ENCODE measurements at places on chromosomes 2 and 18.

- DNase-seq, result no peak
Measured at GRCh38 chr2:165891345-165891744, 62.2 kb downstream of the TTC21B start.

GRCh38 chr18:27847412-27847811 lies 329.5 kb downstream of the CDH2 start:
- DNase-seq, result no peak

GRCh38 chr18:48832938-48833700 lies 117.6 kb downstream of the SMAD7 start:
- DNase-seq, result no peak

DNA sequence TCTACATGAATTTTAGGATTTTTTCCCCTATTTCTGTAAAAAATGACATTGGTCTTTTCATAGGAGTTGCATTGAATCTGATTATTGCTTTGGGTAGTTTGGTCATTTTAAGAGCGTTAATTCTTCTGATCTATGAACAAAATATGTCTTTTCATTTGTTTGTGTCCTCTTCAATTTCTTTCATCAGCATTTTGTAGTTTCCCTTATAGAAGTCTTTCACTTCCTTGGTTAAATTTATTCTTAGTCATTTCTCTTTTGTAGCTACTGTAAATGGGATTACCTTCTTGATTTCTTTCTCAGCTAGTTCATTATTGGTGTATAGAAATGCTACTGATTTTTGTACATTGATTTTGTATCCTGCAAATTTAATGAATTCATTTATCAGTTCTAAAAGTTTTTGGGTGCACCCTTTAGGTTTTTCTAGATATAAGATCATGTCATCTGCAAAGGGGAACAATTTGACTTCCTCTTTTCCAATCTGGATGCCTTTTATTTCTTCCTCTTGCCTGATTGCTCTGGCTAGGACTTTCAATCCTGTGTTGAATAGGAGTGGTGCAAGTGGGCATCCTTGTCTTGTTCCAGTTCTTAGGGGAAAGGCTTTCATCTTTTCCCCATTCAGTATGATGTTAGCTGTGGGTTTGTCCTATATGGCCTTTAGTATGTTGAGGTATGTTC lies 36.6 kb upstream of the AAK1 start:
- DNase-seq, result no peak

GRCh38 chr2:8169443-8169842 lies 512.4 kb upstream of the ID2 start:
- no peak for DNase-seq

DNA sequence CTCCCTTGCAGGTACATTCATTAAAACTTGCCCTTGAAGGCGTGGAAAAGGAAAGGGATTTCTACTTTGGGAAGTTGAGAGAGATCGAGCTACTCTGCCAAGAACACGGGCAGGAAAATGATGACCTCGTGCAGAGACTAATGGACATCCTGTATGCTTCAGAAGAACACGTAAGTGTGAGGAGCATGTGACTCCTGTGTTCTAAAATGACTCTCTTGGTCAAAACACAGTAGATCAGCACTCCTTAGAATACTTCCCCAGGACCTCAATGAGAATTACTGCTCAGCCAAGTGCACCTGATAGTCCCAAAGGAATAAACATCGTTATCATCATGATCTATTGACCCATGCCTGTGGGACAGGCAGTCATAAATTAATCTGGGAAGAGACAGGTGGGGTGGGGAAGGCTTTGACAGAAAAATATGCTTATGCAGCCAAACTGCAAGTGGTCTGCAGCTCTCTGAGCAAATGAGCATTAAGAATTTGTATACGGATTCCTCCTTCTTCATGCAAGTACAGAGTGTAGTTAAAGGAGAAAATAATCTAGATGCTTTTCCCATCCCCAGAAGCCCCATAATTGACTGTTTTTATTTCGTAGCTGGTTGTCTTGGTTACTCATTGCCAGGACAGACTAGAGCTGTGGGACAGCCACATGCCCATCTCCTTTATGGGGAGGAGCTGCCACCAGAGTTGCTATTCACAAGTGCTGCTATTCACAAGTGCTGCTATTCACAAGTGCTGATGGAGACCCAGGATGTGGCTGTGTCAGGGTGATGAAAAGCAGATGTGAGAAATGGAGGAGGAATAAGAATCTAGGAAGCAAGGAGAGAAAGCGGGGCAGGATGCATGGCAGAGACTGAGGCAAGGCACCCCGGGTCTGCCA lies 91.0 kb downstream of the MAPRE2 start:
- DNase-seq, result no peak

DNA sequence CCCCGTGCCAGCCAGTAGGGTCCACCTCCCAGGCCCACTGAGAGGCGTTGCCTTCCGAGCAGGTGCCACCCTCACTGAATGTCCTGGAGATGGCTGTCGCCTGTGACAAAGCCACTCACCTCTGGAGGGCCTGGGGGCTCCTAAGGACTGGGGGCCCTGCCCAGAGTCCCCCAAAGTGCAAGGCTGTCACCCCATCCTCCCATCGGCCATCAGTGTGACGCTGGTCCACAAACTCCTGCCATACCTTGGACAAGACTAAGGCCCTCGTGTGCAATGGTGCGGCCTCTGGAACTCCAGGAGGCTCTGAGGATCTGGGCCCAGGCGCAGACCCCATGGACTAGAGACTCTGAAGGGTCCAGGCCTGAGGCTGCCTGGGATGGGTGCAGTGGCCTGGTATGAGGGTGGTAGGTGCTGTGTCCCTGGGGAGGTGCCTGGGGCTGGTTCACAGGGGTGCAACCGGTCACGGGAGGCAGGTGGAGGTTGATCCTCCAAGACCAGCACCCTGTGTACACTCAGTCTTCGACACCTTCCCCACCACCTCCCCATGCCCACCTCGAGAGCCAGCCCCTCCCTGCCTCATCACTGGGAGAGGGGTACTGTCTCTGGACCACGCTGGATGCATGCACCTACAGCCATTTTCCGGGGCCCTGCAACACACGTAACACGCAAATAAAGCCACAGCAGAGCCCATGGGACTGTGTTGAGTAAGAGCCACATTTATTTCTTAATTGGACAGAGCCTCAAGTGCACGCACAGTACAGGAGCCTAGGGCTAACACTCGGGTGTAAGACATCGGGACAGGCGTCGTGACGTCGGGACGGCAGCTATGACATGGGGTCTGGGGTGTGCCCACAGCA lies 21.6 kb downstream of the AQP12A start:
- no peak for DNase-seq

DNA sequence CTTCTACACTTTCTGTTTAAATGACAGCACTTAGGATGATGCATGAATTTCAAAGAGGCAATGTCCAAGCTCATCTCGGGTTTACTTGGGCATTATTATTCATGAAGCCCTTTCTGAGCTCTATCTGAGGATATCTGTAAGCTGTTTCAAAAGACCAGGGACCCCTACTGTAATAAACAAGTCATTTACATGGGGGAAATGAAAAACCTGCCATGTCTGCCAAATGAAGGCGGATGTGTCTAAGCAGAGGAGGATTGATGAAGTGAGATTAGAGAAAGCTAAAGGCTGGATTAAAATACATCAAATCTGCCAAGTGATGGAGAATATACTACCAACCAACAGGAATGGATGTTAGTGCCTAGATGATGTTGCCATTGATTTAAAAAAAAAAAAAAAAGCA lies 64.5 kb downstream of the SUCLG1 start:
- no peak for DNase-seq

DNA sequence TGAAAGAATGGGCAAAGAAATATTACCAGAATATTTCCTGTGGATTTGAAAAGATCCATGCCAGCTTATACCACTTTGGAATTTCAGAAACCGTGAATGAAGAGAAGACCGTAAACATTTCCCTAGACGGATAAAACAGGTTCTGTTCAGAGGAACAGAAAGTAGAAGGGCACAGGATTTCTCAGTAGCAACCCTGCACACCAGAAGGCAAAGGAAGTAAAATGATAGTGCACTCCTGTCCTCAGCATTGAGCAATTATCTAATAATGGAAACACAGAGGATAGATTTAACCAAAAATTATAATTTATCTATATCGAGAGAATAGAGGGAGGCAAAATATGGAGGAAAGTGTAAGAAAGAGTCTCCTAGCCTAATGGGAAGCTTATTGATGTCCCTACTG lies 87.0 kb upstream of the ITGA6 start:
- no peak for DNase-seq

DNA sequence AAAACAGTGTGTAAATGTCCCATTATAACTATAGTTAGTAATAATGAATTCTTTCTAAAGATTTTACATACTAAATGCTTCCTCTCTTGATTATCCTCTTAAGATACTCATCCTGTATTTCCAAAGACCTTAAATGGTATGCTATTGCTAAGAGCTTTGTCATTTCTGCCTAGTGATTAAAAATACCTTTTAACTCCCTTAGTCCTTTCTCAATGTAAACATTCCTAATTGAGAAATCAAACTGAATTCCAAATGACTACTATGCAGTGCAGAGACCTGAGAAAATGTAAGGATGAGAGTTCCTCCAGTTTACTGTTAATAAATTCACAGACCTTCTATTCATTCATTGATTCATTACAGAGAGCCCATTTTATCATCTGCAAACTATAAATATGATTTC lies 86.9 kb downstream of the SOS1 start:
- no peak for DNase-seq

DNA sequence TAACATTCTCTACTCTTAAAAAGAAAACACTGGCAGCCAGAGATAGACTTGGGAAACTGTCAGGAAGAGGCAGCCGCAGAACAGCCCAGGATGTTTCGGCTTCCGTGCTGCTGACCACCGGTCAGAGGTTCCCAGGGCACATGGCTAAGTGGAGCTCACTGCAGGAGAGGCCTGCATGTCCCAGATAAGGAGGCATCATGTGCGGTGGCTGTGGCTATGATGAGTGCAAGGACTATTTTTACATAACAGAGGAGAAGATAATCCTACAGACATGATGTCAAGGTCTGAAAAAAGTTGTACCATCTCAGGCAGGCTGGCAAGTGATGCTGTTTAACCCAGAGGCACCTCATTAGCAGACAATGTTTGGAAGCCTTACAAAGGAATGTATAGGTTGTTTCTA lies 252.3 kb downstream of the CYRIA start:
- no peak for DNase-seq

DNA sequence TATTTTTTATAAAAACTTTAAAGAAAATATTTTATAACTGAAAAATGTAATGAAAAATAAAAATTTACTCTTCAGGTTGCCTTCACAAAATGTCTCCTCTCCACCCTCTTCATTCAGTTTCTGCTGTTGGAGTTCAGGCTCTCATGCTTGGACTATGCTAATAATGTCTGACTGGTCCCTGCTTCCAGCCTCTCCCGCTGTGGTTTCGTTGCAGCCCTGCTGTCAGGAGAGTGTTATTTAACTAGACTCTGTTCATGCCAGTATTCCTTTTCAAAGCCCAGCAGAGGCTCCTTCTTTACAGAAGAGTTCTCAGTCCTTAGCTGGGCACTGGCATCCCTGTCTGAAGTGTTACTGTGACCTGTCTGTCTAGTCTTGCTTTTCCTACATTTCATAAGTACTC lies 40.4 kb downstream of the CLIP4 start:
- DNase-seq, result no peak

- no peak for DNase-seq
Measured at GRCh38 chr2:29570539-29570938, 350.8 kb downstream of the ALK start.

DNA sequence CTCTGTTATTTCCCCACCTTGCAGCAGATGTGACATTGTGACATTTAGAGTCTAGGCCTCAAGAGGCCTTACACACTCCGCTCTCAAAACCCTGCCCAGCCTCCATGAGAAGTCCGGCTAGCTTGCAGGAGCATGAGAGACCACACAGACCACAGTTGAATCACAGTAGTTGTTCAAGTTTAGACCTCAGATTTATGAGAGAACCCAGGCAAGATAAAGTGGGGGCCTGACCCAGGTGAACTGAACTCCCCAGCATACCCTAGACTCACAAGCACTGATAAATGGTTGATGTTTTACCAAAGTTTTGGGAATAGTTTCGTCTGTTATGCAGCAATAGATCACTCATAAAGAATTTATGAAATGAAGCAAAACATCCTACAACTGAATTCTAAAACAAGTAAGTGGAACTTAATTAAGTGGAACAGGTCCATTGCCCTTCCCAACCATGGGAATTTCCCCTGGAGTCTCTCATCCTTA lies 4.7 kb upstream of the STAT1 start:
- no peak for DNase-seq

GRCh38 chr2:148926291-148926961 lies 51.4 kb downstream of the KIF5C start:
- DNase-seq, result peak; percentile 44

DNA sequence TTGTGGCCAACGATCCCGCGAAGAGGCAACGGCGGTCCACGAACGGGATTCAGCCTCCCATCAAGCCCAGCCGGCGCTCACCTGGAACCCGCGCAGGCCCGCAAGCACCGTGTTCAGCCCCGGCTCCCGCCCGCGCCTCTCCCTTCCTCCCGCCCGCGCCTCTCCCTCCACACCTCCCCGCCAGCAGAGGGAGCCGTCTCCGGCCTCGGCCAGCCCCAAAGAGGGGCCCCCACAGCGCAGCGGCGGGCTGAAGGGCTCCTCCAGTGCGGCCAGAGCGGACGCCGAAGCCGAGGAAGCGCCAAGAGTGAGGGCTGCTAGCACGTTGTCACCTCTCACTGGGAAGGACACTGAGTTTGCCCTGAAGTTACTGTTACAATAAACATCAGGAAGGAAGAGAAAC lies 55.3 kb upstream of the LAPTM4A start:
- peak; percentile 18 for DNase-seq

GRCh38 chr18:58723810-58724602 lies 52.7 kb downstream of the MALT1 start:
- DNase-seq, result no peak

DNA sequence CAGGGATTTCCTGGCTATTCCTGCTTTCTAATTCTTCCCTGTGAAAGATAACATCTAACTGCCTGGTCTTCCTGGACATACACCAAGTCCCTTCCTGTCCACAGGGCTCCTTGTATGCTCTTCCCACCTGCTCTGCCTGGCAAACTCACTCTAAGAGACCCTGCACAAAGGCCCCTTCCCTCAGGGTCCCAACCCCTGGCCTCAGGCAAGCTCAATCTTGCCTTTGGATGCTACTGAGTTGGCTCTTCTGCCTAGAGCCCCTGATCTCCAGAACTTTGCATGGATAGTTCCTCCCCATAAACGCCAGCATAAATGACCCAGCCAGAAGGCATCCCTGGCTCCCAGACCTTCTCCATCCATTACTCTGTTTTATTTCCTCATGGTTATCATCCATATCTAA lies 98.3 kb upstream of the OTOS start:
- no peak for DNase-seq

GRCh38 chr2:63818271-63818670 lies 23.4 kb upstream of the UGP2 start:
- DNase-seq, result no peak

GRCh38 chr2:36490749-36491148 lies 107.2 kb downstream of the FEZ2 start:
- DNase-seq, result no peak

DNA sequence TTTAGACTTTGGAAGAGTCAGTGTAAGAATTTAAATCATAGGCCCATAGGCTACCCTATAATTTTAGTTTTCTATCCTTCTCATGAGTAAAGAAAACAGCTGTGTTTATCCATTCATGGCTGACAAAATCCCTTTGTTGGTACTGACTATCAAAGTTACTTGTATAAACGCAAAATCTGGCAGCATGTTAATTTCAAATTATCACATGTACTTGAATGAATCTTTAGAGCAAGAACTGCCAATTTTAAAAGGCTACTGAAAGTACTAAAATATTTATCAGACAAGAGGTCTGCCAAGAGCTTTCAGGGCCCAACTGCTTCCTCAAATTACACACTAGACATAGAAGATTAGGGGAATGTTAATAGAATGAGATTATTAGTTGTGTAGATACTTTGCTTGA lies 66.6 kb downstream of the MYL12B start:
- no peak for DNase-seq

- DNase-seq, result no peak
Measured at GRCh38 chr2:45879406-45879805, 227.9 kb downstream of the PRKCE start.

- DNase-seq, result no peak
Measured at GRCh38 chr18:48126240-48126639, 195.8 kb upstream of the SMAD2 start.
